ENCODE measurements at places on chromosomes 2 and 18.

- DNase-seq: no peak
Observed at GRCh38 chr2:19541884-19542283, 183.5 kb upstream of the OSR1 start.

- DNase-seq: peak; percentile 78
Observed at GRCh38 chr2:84516234-84516986, at the start of gene DNAH6. Gene DNAH6 (plus strand): TSS chr2:84516498. CDS start chr2:84517827, 1,329 bp downstream.

DNA sequence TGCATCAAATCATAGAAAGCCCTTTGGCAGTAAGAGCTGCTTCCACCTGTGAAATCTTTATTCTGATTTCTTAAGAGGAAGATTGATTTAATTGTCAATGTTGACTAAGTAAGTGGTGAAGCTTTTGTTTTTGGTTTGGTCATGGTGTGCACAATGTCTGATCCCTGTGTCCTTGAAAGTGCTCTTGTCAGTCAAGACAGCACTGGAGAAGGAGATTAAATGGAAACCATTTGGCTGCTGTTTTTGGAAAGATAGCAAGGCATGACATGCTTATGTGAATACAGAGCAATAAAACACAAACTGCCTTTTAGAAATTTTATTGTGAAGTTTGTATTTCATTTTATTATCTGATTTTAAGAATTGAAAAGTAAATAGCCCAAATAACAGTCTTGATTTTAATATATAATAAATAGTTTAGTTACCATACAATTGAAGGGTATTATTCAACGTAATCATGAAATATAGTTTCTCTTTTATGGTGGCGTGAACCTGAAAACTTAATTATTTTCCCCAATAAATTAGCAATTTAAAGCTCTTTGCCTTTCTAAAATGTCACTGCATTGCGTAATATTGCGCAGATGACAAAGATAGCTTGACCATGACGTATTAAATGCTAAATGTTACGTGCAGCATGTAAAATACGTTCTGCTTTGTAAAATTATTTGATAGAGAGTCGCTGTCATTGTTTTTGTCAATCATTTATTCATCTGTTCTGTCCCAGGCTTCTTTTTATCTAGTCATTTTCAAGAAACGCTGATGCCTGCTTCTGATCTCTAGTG, 69.0 kb downstream of the GULP1 start:
- no peak for DNase-seq

GRCh38 chr2:239310401-239311061, 90.3 kb downstream of the HDAC4 start:
- DNase-seq: no peak

- no peak for DNase-seq
Observed at GRCh38 chr2:239315308-239315707, 85.5 kb downstream of the HDAC4 start.

- DNase-seq: no peak
Observed at GRCh38 chr2:71878626-71879508, 268.8 kb downstream of the CYP26B1 start.

DNA sequence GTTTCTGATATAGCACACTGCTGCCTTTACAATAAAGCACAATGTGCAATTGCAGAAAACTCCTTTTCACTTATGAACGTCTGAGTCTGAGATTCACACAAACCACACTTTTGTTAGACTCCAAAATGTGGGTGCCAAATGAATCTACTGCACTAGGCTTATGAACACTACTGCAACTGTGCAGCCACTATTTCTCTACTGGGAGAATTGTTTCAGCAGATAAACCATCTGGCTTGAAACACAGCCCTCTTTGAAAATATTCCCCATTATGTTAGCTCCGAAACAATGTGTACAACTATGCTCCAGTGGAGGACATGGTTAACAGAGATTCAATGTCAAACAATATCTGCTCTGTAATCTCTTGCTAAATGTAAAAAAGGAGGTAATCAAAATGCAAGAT, 188.7 kb upstream of the ZEB2 start:
- no peak for DNase-seq

DNA sequence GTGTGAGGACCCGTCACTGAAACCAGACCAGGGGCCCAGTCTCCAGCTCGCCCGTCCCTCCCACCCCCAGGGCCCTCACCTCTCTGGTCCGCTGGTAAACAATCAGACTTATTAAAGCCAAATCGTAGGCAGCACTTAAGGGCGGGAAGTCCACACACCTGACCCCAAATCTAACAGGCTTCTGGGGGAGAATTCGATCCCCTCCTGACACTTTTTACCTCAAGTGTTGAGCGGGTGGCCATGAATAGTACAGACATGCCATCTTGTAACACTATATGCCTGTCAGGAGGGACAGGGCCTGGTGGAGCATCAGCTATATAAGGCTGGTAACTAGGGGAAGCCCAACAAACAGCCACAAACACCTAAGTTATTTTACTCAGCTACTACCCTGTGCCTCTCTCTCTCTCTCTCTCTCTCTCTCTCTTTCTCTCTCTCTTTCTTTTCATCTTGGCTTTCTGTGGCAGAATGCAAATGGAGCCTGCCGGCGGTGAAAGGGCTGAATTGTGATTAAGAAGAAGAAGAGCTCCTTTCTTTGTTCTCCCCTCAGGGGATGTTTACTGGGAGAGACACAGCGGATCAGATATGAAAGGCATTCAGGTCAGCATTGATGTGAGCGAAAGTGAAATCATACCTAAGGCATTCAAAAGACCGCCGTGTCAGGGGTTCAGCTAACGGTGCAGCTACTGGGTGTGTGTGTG, 9.5 kb downstream of the ZEB2 start:
- DNase-seq: no peak

Measured in stimulated activated CD4-positive, alpha-beta T cell treated with anti-CD3 and anti-CD28 coated beads, Interleukin-12 subunit alpha, Interleukin-12 subunit beta, amount 100 ng/mL, for 24 hours (primary cell).